Ovary (tissue), 10 donors: ENCODE measurements at places on chromosomes 13 and 19. TPM values are rescaled to one million over a fixed set of nuclear protein-coding genes. Genes with fewer than 3 reads are reported as not detected.

DNA sequence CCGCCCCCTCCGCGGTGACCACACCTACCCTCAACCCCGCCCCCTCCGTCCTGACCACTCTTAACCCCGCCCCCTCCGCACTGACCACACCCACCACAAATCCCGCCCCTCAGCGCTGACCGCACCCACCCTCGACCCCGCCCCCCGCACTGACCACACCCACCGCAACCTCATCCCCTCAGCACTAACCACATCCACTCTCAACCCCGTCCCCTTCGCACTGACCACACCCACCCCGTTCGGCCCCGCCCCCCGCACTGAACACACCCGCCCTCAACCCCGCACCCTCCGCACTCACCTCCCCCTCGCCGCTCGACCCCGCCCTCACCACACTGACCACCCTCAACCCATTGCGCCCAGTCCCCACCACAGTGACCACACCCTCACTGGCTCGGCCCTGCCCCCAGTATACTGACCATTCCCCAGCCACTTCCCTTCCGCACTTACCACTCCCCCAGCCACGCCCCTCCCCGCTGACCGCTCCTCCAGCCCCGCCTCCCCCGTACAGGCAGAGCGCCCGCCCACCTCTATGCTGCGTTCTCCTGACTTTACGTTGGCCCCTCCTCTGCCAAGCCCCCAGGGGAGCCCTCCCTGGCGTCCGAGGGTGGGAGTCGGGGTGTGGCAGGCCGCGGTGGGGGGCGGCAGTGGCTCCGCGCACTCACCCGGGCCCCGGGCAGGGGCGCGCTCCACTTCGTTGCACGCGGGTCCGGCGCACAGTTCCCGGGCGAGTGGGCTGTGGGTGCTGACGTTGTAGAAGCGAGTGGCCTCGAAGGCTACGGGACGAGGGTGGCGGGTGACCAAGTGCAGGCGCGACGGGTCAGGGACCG is 8.4 kb downstream of the F2RL3 start:
- H3K4me3 ChIP-seq: peak overlapping the region; percentile 49
- H3K27ac ChIP-seq: peak overlapping the region; percentile 54
- H3K4me1 ChIP-seq: no peaks in the 10 kb centered on the region
- H3K36me3 ChIP-seq: no peaks in the 10 kb centered on the region
- H3K27me3 ChIP-seq: no peaks in the 10 kb centered on the region

DNA sequence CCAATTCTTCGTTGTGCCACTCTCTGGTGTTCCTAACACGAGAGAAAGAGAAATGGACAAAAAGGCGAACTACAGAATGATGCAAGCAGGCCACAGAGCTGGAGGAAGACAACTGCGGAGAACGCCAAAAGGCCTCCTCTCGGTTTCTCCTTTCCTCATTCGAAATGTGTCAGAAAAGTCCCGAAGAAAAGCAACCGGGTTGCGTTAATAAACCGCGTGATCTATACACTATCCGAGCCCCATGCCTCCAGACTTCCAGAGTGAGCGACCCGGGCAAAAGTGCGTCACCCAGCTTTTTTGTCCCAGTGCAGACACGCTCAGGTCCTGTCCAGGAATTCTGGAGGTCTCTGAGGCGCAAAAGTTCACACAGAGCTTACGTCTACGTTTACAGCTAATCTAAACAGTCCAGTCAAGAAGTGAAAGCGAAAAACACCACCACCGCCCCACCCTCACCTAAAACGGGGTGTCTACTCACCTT is 413 bp downstream of the N4BP2L2 start:
- no peaks in the 10 kb centered on the region for H3K27me3 ChIP-seq
- peaks cover 8% of the 10 kb centered on the region for H3K4me1 ChIP-seq
- DNase-seq: no peak

DNA sequence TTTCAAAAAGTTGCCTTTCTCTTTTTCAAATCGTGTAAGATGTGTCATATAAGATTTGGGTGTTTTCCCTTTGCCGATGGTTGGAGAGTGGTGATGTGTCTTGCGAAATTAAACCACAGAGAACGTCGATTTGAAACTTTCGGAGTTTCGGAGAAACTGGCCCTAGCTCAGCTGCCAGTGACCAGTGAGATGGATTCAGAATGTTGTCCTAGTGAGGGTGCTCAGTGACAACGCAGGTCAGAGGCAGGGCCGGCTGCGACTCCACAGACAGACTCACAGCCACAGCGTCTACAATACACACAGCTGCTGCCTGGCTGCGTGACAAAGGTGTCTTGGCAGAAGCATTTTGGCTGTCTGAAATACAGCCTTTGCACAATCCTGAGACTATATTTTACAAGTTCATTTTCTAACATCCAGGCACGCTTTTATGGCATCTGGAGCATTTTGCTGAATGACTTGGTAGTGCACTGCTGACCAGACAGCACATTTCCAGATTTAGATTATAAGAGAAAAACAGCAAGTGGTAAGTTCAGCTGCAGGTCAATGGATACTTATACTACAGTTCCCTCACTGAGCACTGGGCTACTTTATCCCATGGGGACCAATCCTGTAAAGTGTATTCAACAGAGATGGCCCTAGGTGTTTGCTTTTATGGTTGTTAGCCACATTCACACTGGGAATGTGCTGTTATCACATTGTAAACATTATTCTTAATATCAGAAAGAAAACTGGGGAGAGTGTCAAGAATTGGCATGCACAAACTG is 207.5 kb downstream of the KCNRG start:
- no peaks in the 10 kb centered on the region for H3K27me3 ChIP-seq
- no peaks in the 10 kb centered on the region for H3K4me1 ChIP-seq
- no peak overlapping the region for H3K4me3 ChIP-seq

GRCh38 chr13:46489586-46490023 is 63.4 kb upstream of the LRCH1 start:
- H3K36me3 ChIP-seq: no peaks in the 10 kb centered on the region
- H3K4me1 ChIP-seq: no peaks in the 10 kb centered on the region
- no peak for DNase-seq
- no peak overlapping the region for H3K27ac ChIP-seq

- H3K27ac ChIP-seq: no peak overlapping the region
- DNase-seq: peak; percentile 18
- H3K4me1 ChIP-seq: no peaks in the 10 kb centered on the region
- no peaks in the 10 kb centered on the region for H3K36me3 ChIP-seq
Observed at GRCh38 chr19:35342430-35342829, 5.3 kb upstream of the FFAR1 start.

GRCh38 chr19:18161636-18162002 is 8.7 kb downstream of the PIK3R2 start:
- no peaks in the 10 kb centered on the region for H3K36me3 ChIP-seq
- H3K27ac ChIP-seq: no peak overlapping the region
- H3K4me1 ChIP-seq: peaks cover 16% of the 10 kb centered on the region
- H3K4me3 ChIP-seq: peak overlapping the region; percentile 37
- no peak for DNase-seq
- H3K27me3 ChIP-seq: no peaks in the 10 kb centered on the region

The TDRD12 gene
- total RNA-seq: 3.0 TPM

The ZNF575 gene
- 3.9 TPM for total RNA-seq
